ENCODE measurements at places on chromosomes 5 and 9.
A peak's percentile ranks its signal among the peaks of the same experiment; 100 is the strongest.

GRCh38 chr5:18772475-18772874 is 1138.2 kb downstream of the TAF11L14 start:
- DNase-seq: no peak

DNA sequence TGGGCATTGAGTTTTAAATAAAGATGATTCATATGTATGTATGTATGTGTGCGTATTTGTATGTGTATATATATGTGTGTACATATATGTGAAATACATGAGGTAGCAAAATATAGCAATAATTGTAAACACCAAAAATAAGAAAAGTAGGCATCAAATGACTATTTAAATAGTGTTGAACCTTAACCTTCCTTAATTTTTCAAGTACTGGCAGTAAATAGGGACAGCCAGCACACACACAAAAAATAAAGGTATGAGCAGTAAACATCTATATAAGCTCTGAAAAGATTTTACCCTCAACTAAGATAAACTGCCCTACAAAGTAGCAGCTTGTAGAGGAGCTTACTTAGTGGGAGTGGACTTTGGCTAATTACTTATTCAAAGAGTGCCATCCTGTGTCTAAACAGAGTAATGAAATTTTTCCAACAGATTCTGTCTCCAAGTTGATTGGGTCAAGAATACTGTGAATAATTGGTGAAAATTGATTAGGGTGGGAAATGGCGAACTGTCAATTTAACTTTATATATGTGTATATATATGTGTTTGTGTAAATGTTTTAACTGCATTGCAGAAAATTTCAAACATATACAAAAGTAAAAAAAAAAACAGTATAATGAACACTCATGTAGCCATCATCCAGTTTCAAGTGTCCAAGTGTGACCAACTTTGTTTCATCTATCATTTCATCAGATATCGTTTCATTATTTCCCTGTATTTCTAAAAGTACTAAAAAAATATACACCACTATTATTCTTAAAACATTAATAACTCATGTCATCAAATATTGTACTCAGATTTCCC is 2.0 kb upstream of the ADAMTS6 start:
- DNase-seq: no peak

GRCh38 chr9:109422641-109423040 is 75.5 kb downstream of the PTPN3 start:
- no peak for DNase-seq

DNA sequence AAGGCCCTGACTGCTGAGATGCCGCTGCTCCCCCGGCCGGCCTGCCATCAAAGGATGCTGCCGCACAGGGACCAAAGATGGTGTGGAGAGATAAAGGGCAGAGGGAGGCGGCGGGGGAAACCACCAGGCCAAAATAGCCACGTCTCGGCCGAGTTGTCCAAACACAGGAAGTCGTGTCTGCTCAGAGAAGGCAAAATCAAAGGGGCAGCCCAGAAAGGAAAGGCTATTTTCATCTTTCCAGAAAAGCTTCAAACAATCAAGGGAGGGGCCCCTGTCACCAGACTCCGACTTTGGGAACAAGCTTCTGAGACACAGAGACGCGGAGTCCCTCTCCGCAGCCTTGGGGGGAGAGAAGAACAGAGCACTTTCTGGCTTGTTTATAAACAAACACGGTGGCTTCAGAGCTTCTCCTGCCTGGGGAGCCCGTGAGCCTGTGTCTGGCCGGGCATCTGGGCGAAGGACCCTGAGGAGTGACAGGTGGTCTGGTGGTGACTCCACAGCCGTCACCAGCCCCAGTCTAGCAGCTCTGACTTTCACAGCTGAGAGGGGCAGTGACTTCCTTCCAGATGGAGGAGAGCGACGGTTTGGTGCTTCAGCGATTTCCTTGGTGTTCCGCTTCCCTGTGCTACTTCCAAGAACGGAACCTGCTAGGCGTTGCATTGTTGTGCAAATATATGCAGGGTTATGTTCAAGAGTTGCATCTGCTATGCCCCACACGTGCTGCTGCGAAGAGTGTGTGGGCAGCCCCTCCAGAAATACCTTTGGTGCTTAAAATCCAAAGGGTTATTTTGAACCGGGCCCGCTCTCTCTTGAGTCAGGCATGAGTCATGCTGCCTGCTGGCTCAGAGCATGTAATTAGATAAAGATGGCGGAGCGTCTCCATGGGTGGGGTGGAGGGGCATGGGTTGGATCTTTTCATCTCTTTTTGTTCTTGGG is 24.0 kb downstream of the ADAMTSL2 start:
- no peak for DNase-seq

DNA sequence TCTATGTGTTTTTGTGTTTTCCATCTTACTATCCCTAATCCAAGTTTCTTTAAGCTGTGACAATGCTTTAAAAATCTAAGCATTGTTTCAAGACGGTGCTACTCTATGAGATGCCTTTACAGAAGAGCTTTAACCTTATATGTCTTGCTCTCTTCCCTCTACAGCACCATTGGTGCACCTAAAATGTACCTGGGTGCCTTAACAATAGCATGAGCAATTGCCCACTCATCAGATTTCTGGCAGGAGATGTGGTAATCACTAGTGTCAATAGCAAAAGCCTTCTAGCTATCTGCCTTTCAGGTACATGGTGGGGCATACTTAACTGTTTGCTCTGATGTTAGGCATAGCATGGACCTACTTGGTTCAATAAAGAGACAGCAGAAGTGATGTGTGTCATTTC is 222.3 kb upstream of the KIF2A start:
- DNase-seq: no peak

DNA sequence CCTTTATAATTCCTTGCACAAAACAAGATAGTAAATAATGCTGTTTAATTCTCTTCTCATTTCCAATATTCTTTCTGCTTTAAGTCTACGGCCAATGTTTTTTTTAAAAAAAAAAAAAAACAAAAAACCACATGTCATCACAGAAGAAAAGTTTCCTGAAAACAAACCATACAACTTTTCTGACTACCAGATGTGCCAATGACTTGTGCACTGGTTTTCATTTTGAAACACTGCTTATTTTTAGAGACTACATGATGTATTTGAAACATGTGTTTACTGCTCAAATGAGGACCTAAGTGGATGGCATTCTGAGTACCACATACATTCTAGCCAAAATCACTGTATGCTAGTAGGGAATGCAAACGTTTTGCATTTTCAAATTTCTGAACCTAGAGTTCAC is 167.9 kb downstream of the GLIS3 start:
- DNase-seq: no peak

GRCh38 chr5:39217365-39218281 is 1.7 kb downstream of the FYB1 start:
- peak; percentile 59 for DNase-seq

DNA sequence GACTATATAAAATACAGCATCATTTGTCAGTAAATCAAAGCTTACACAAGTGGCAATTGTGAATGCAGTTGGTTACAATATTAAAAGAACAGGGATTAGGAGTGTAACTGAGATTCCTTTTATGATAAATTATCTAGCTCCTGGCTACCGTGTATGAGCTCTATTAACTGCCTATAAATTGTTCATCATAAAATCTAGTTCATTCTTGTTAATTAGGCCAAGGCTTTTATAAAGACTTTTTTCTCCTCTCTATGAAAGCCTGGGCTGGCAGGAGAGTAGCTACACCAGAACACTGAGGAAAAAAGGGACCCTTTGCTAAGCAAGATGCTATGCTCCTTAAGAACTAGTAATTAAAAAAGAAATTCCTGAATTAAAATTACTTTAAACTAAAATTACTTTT is 132.4 kb upstream of the MEF2C start:
- no peak for DNase-seq

DNA sequence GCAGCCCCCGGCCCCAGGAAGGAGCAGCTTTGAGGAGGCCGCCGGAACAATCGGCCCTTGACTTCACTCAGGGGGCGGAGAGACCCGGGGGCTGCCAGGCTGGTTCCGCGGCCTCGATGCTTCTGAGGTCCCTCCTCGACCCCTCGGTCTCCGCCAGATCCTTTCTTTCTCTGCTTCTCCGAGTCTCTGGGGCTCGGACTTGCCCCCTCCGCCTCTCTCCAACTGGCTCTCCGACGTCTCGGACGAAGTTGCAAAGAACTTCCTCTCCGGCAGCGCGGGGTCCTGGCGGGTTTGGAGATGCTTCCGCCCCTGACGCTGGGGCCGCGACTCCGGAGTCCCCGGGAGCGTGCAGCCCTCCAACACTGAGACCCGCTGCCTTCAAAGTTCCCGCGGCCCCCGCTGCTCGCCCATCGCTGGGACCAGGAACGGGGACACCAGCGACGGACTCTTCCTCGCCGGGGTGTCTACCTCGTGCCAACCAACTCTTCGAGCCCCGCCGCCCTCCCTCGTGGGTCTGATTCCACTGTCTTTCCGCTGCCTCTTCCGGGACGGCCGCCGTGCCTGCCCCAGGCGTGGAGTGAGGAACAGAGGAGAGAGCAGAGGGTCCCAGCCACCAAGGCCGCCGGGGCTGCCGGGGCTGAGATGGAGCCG is 7.0 kb downstream of the PAX5 start:
- no peak for DNase-seq

DNA sequence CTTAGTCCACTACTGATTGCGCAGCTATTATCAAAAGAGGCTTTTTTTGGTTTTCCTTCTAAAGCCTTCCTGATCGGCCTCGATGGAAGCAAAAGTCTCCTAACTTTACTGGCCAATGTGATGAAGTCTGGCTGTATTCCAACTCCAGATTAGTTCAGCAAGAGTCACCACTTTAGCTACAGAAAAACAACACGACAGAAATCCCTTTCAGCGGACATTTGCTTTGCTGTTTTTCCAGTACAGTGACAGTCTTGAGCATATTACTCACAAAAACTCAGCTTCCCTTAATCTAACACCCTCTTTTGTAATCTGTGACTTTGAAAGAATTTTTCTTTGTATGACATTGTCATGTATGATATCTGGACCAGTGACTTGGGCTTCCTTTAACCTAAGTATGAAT is 95.7 kb downstream of the HOMER1 start:
- DNase-seq: no peak

DNA sequence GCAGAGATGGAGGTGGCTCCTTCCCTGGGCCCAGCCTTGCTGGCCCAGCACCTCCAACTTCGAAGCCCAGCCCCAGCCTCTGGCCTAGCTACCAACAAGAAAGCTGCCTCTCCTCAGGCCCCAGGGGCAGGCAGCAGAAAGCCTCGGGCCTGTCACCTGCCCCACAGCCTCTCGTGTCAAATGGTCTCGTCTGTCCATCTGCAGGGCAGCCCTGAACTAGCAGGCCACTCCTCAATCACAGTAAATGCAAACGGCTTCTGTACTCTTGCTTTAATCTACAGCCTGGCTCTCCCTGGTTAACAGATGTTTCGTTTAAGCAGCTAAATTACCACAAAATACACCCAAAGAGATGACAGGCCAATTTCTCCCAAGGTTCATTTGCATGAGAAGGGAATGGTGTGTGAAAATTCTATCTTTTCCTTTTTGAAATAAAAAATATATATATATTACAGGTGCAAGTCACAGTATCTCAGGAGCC is 21.5 kb downstream of the VAV2 start:
- DNase-seq: no peak

- no peak for DNase-seq
Measured at GRCh38 chr5:143019614-143020515, 249.7 kb downstream of the ARHGAP26 start.

GRCh38 chr9:133609311-133610098 is at the start of gene FAM163B:
FAM163B (minus strand) TSS chr9:133609389; CDS start chr9:133580223, 29,166 bp downstream.
- no peak for DNase-seq

DNA sequence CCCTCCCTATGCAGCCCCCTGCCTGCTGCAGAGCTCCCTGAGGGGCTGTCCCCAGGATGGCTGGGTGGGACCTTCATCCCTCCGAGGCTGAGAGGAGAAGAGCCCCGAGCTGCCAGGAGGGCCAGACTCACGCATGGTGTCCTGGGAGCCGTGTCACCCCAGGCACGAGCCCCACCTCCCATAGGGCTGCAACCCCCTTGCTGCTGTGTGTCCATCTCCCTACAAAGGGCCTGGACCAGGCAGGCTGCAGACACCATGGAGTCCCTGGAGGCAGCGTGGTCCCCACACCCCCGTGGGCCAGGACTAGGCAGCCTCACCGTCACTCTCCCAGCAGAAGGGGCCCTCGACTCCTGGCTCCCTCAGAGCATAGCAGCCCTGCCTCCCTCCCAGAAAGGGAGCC is 11.2 kb upstream of the SEC16A start:
- DNase-seq: no peak

DNA sequence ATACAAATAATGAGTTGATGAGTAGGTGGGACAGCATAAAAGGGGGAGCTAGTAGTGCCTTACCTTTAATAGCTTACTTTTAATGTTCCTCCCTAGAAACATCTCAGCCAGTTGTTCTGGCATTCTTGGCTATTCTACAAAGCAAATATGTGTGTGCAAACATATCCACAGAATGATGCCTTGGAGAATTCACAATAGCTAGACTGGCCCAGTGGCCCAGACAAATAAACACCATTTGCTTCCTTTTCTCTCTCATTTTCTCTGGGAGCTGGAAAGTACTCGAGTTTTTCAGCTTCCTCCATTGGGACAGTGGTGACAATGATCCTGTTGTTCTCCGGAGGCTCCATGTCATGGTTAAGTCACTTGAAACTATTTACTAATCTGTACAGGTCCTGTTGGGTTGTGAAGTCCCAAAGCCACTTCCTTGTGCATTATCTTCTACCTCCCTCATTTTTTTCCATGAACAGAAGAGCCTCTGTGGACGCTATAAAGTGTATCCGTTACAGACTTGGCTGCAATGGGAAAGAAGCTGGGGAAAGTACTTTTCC is 122.9 kb downstream of the DMAC1 start:
- no peak for DNase-seq

DNA sequence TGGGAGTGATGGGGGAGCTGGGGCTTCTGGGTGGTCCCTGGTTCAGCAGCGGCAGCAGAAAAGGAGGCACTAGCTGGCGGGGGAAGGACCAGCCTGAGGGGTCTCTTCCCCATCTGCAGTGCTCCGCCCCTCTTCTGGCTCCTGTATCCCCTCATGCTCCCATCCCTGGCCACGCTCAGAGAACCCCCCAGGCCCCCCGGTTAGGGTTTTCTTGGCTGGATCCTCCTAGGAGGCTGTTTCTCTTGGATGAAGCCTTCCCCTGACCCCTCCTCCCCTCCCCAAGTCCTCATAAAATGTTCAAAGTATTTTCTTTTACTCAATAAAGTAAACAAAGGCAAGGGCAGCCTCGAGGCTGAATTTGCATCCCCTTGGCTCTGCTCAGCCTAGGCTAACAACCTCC is 60.8 kb downstream of the FGF18 start:
- DNase-seq: no peak
